ENCODE measurements at places on chromosomes 4 and X.

GRCh38 chrX:148976571-148977400 lies 476.4 kb downstream of the AFF2 start:
- DNase-seq: no peak

GRCh38 chr4:2598511-2599303 lies 62.3 kb downstream of the FAM193A start:
- DNase-seq: no peak

DNA sequence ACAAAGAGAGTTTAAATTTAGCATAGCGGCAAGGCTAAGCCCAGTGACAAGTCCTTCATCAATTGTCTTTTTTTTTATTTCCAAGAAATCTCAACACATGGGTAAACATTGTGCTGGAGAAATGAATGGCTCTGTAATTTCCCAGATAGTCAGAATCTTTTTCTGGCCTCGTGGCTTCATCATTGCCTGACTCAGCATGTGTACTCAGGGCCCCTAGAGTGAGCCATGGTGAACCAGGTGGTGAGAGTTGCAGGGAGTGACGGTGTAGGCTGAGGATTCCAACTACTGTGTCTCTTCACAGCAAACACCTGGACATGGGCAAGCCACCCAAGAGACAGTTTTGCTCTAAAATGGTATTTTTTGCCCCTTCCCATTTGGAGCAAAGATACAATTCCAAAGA lies 43.1 kb upstream of the UCP1 start:
- no peak for DNase-seq

- DNase-seq: no peak
Measured at GRCh38 chr4:9921326-9921725, 100.0 kb downstream of the SLC2A9 start.

GRCh38 chr4:7844594-7844991 lies 95.1 kb downstream of the AFAP1 start:
- DNase-seq: no peak

DNA sequence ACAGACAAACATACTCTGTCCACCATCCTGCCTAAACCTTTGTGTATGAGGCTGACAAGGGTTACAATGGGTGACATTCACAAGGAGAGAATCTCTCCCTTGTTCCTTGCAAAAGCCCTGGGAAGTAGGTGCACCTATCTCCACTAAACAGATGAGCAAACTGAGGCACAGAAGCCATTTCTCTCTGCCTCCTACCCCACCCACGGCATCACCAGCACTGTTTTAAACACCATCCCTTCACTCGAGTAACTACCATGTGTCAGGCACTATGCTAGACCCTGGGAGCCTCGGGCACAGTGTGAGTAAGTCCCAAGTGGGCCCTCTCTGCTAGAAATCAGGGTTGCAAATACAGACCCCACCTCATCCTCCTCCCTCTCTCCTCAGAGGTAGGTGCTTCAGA lies 899 bp downstream of the LYAR start:
- no peak for DNase-seq

GRCh38 chr4:7893539-7893938 lies 46.1 kb downstream of the AFAP1 start:
- no peak for DNase-seq

DNA sequence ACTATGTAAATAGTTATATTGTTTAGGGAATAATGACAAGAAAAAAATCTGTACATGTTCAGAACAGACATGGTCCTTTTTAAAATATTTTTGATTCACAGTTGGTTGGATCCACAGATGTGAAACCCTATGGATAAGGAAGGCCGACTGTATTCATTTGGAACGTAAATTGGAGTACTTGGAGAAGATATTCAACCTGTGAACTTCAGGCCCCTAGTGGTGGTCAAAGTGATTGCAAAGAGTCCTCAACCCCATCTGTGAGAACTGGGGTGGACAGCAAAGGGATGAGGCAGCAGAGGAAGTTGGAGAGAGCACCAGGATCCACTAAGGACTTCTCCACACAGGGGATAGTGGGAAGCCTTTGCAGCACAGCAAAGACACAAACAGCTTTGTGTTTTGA lies 6.2 kb upstream of the CXCL13 start:
- no peak for DNase-seq

DNA sequence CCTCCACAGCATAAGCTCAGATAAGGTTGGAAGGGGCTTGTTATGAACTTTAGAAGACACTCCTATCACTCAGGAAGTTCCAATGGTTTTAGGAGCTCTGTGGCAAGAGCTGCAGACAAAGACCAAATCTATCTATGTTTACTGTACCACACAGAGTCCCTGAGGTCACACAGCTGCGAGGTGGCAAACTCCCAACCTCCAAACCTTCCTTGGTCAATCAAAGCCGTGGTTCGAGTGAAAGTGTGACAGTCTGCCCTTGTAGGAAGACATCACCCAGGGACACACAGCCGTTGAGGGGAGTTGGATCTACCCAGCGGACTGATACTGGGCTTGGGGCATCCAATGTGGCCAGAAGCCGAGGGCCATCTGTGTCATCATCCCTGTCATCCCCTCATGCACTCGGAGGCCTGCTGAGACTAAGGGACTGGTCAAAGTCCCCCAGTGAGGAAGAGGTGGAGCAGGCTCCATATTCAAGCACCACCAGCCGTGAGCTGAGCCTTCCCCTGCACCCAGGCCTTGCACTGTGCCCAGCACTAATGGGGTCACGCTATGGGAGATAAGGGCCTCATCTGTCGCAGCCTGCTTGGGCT lies 26.8 kb downstream of the MAN2B2 start:
- no peak for DNase-seq

DNA sequence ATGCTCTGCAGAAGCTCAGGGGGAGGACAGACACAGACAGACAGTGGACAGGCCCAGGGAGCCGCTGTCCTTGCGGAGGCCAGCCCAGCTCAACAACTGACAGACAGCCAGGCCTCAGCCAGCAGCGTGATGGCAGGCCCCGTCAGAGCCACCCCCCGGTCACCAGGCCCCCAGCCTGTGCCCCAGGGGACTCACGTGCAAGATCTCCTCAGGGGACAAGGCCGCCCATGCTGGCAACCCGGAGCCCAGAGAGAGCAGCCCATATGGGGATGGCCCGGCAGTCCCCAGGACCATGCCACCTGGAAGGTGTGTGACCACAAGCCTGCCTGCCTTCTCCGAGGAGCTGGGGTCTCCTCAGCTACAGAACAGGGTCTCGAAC lies 28.0 kb upstream of the MXD4 start:
- no peak for DNase-seq

DNA sequence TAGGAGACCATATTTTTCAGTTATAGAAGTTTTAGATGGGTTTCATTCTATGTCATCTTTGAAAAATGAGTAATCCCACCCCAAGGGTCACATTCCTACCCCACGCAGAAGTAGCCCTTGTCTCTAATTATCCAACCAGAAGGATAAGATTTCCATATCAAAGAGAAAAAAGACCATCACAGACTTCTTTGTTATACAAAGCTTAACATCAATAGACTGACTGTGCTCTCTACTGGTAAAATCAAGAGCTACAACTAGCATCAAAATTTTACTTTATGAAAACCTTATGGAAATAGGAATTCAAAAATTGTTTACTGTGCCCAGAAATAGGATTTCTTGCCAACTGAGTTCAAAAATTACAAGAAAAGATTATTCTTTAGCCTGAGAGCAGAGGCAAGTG lies 24.9 kb downstream of the TNMD start:
- DNase-seq: no peak

DNA sequence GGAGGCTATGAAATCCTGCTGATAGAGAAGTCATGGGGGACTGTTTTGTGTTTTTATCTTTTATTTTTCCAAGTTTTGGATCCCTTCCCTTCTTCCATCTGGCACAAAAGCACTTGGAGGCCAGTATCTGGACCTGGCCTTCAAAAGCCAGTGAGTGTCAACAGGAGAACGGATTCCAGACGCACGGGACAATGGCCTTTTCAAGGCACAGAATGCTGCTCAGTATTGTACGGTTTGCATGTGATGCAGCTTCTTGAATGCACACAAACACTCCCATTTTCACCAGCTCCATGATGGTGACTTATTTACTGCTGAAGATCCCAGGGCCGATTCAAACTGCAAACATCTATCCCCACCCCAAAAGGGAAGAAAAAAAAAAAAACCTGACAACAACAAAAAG lies 145.4 kb downstream of the CPEB2 start:
- DNase-seq: no peak

All from heart right ventricle (tissue), 16 donors.